ENCODE measurements at places on chromosomes 13 and 19.
A peak's percentile ranks its signal among the peaks of the same experiment; 100 is the strongest.

- no peak for DNase-seq
These were observed 1598.8 kb upstream of the MIR17HG start for GRCh38 chr13:89748716-89749115.

DNA sequence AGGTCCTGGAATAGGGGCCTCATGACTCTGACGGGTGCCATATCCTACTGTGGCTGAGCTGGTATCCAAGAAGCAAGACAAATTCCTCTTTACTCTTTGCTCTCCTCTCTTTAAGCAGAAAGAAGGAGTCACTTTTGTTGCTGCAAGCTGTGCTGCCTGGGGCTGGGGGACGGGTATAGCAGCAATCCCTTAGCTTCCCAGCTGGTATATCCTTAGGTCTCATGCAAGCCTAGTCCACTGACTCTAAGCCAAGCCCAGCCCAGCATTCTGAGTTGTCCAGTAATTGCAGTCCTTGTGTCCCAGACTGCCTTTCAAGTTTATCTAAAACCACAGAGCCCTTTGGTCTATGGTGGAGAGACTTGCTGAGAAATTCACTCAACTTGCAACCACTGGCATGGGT lies 893.0 kb upstream of the PRR20A start:
- DNase-seq: no peak

DNA sequence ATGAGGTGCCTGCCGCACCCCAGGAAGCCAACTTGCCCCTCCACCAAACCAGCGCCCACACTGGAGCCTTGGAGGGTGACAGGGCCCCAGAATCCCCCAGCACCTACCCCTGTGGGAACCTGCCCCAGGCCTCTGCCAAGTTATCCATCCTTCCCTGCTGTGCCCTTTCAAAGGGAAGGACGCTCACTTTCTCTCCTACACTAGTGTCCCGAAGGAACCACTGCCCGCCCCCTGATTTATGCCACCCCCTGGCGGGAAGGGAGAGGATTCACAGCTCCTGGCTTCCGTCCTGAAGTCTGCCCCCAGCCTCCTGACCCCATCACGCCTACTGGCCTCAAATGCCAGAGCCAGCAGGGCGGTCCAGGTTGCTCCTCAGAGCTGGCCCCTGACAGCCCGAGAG lies 1.4 kb downstream of the EVI5L start:
- DNase-seq: no peak

- DNase-seq: no peak
These were observed 3.5 kb upstream of the EPHX3 start for GRCh38 chr19:15235781-15236180.

DNA sequence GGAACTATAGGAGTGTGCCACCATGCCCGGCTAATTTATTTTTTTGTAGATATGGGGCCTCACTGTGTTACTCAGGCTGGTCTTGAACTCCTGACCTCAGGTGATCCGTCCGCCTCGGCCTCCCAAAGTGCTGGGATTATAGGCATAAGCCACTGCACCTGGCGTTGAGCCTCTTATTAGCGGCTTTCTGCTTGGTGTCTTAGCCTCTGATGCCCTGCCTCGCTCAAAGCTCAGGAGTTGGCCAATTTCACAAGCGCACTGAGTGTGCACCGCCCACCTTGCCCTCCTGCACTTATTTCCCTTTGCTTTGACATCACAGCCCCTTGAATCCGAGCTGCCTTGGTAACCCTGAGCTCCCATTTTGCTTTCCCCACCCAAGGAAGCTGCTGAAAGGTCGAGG lies 10.1 kb downstream of the YIPF2 start:
- DNase-seq: no peak

DNA sequence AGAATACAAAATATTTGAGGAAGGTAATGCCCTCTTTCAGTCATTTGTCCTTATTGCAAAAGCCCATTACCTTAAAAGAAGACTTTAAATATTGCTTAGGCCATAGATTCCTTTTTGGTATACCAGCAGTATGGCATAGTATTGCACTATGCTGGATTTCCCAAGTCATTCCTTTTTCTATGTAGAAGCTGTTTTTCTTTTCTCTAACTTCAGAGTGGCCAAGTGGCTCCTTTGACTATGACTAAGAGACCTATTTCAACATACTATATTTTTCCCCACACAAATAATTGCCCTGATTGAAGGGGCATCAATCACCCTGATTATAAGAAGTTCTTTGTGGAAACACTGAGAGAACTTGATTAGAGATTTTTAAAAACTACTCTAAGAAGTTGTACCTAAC lies 68.6 kb downstream of the UFM1 start:
- no peak for DNase-seq

DNA sequence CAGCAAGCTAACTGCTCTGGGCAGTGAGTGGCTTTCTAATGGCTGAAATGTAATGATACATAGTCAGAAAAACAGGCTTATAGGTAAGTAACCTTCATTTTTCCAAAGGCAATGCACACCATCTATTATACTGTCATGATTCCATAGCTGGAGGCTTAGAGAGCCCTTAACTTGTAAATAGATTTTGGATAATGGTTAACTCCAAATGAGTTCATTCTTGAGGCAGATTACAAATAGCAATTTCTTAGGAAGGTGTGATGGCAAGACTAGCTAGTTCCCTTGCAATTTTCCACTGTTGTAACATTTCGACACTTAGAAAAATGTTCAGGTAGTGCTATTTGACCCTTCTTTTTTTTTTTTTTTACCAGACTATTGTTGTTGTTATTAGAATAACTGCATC lies 789.8 kb upstream of the PCDH9 start:
- no peak for DNase-seq

GRCh38 chr19:29189033-29189360 lies 24.0 kb downstream of the UQCRFS1 start:
- no peak for DNase-seq

GRCh38 chr13:104571161-104571892 lies 1505.1 kb upstream of the SLC10A2 start:
- peak; percentile 75 for DNase-seq

- no peak for DNase-seq
These were observed 36.9 kb upstream of the STARD13 start for GRCh38 chr13:33322543-33322809.

All from PC-9 (cell line).